ENCODE measurements at places on chromosomes 16 and 17.
A peak's percentile ranks its signal among the peaks of the same experiment; 100 is the strongest.

GRCh38 chr17:48748718-48749566, 20.4 kb upstream of the HOXB13 start:
- DNase-seq = no peak

GRCh38 chr17:6710317-6710716, 2.9 kb downstream of the SLC13A5 start:
- DNase-seq = no peak

DNA sequence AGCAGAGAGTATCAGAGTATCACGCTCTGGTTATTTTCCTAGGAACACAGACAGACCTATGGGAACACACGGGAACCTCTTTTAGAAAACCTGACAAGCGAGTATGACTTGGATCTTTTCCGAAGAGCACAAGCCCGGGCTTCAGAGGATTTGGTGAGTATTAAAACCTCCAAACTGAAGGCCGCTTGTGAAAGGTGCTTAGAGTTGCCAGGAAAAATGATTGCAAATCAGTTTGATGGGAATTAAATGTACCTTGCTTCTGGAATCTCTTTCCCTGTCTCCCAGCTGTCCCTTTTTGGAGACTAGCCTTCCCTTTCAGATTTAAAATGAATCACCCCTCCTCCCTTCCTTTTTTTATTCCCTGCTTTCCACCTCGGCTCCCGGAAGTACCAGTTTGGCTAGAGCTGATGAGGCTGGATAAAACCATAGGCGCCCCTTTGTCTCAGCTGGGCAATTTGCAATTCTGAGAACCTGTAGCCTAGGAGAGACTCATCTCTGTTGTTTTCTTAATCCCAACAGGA, 27.3 kb downstream of the KAT7 start:
- no peak for DNase-seq

- peak; percentile 93 for DNase-seq
Observed at GRCh38 chr16:31869511-31870201, 4.0 kb upstream of the ZNF267 start.

DNA sequence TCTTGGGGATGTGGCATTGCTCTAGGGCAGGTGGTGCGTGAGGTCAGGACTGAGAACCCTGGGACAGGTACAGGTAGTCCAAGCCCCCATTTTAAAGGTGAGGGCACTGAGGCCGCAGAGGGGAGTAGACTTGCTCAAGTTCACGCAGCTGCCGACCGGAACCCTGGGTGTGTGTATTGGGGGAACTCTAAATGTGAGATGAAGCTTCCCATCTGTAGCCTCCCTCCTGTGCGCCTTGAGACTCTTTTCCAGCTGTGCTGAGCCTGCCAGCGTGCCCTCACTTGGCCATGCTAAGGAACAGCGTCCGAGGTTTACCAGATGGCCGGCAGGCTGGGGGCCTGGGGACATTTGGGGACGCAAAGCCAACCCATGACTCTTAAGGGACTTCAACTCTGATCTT, 79.0 kb upstream of the CDC42EP4 start:
- DNase-seq = no peak

- no peak for DNase-seq
Observed at GRCh38 chr17:4476017-4476416, 22.7 kb upstream of the SPNS2 start.

DNA sequence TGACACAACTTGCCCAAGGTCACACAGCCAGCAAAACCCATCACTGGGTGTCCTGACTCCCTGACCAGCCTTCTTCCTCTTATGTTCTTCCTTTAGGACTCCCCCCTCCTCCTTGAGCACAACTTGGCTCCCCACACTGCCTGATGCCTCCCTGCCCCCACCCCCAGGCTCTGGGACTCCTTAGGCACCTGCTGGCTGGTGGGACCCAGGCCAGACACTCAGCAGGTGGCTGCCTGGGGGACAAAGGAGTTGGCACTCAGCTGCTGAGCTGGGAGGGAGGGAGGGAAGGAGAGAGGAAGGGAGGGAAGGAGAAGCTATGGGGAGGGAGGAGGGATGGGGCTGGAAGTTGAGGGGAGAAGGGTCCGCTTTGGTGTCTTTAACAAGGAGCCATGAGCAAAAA, 8.0 kb downstream of the SEZ6 start:
- no peak for DNase-seq

DNA sequence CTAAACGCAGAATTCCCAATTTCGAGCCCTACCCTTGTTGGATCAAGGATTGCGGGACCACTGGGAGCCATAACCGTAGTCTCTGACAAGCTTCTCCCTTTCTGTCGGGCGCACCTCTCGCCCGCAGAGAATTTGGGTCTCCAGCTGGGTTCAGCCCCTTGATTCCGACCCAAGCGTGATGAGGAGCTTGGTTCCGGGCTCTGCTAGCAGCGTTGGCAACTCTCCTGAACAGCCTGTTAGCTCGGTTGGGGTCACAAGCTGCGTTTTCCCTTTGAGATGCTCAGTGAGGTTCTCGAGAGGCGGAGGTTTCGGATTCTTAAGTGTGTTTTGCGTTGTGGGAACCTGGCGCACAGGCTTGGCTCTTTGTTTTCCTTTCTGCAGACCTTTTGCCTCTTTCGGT, 655 bp downstream of the ATXN1L start:
- no peak for DNase-seq

- no peak for DNase-seq
Observed at GRCh38 chr17:77909816-77910215, 48.7 kb upstream of the TNRC6C start.

DNA sequence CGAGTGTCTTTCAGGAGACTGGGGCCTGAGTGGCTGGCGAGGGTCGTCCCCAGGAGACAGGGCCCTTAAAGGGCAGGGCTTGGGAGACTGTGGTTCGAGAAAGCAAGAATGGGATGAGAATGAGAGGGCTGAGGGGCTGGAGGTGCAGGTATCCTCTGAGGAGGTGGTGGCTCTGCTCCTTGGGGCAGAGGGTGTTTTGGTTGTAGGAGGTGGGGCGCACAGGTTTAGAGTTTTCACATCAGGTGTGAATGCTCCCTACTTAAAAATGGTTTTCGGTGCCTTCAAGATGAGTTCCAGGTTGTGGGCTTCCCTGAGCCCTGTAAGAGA, 430 bp downstream of the BCAS3 start:
- DNase-seq = no peak

DNA sequence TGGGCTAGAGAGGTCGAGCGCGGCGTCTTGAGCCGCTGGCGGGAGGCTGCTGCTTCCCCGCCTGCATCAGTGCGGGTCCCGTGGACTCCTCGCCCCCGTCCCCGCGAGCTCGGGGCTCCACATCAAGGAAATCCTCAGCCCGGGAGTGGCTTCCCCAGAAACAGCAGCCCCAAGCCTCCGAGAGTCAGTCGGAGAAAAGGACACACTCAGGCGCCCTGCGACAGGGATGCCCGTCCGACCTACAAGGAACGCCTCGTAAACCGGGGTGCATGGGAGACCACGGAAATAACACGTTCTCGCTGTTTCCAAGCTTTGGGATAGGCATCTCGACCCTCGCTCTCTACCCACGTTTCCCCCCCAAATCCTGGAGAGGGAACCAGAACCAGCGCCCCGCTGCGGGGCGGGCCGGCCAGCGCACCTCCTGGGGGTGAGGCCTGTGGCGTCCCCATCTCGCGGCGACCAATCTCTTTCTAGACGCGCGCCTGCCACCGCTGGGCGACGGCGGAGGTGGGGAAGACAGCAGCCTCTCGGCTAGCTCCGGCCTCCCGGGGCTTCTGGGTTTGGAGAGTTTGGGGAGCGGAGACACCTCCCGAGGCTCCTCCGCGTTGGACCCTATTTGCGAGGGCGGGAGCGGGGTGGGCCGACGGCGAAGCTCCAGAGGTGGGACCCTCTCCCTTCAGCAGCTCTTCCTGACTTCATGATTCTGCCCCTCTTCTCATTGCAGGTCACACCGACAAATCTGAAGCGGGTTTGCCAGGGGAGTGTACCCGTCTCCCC, 759 bp upstream of the TP53I13 start:
- peak; percentile 88 for DNase-seq

DNA sequence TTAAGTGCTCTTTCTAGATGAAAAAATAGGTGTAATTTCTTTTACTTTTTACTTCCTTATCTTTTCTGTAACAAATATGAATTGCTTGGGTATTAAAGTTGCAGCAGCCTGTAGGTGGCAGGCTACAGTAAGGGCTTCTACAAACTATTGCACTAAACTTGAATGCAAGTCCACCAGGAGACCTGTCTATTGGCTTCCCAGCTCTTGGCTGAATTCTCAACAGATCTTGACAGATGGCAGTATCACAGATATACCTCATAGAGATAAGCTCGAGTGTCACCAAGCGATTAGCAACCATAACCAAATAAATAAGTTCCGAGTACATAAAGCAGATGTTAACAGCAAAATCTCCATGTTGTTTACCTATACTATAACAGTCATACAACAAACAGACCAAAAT, 5.9 kb downstream of the BBS2 start:
- DNase-seq = peak; percentile 45

- peak; percentile 85 for DNase-seq
Observed at GRCh38 chr17:8857919-8858318, 9.6 kb downstream of the PIK3R6 start.

- DNase-seq = no peak
Observed at GRCh38 chr17:3935825-3936355, 19.6 kb upstream of the P2RX1 start.

DNA sequence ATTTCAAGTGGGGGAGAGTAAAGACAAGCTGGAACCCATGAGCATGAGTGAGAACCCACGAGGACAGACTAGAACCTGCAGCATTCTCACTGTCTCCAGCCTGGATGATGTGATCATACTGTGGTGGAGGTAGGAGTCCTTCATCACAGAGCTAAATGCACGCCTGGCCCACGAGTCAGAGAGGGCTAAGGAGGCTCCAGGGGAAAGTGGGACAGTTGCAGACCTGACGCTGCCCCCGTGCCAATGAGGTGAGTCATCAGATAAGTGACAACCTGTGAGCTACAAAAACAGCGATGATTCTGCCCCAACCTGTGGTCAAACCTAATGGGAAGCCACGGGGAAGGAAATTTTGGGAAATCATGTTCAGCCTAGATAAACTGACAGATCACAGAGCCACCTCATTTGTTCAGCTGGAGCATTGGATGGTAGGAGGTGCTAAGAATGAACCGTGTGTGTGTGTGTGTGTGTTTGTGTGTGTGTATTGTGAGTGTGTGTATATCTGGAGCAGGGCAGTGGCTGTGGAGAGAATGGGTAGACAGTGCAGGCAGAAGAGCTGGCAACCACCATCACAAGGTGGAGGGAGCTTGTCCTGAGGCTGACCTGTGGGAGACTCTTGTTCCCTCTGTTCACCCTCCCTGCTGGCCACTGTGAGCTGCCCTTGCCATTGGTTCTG, 131.8 kb downstream of the UTP18 start:
- DNase-seq = no peak

GRCh38 chr17:74842146-74842598, 17.5 kb downstream of the GRIN2C start:
- DNase-seq = no peak

DNA sequence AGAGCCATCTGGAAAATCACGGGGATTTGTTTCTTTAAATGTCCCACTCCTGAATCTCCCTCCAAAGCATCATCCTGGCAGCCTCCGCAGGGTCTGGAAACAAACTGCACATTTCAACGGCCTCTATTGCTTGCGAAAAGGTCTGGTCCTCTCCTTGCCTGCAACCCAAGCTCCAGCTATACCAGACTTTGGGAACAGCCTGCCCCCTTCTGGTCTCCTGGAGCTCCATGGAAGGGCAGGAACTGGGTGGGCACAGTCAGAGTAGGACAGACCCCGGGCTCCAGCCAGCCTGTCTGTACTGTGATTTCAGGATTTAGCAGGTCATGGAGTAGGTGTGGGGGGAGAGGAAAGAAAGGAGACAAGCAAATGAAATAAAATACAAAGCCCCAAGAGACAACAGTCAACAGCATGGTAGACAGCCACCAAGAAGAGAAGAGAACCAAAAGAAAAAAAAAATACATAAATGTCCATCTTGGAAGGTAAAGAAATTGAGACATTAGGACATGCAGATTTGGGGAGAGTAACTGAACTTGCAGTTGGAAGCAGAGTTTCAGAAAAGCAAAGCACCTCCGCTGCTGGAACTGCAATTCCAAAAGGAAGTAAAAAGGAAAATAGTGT, 2.7 kb downstream of the XYLT1 start:
- DNase-seq = no peak

GRCh38 chr16:50086176-50086575, 20.4 kb downstream of the HEATR3 start:
- DNase-seq = no peak

All from activated CD4-positive, alpha-beta T cell treated with anti-CD3 and anti-CD28 coated beads, Interleukin-2, amount 50 U/mL, for 16 hours (primary cell).